ENCODE measurements at places on chromosomes 4 and X. TPM values are rescaled to one million over a fixed set of nuclear protein-coding genes. Genes with fewer than 3 reads are reported as not detected.

GRCh38 chr4:107472265-107472948 is 247.6 kb downstream of the PAPSS1 start:
- peak; percentile 65 for DNase-seq

GRCh38 chr4:41061482-41062185 is 152.7 kb downstream of the APBB2 start:
- DNase-seq = no peak

DNA sequence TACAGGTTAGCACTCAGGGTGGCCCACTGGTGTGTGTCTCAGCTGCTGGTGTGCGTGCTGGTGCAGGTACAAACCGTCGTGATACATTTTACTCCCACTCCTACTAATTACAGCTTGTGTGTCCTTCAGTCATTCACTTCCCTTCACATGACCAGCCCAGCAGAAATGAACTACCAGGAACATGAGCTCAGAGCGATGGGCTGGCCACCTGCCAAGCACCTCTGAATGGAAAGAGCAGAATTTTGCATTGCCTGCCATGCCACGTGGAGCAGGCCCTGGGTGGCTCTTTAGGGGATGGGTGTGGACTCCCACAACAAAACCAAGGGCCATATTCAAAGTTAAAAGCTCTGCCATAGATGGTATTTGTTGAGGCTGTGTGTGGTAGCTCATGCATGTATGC is 58.9 kb upstream of the PGM2 start:
- peak; percentile 90 for DNase-seq

GRCh38 chr4:17595471-17596005 is 18.5 kb downstream of the LAP3 start:
- no peak for DNase-seq

DNA sequence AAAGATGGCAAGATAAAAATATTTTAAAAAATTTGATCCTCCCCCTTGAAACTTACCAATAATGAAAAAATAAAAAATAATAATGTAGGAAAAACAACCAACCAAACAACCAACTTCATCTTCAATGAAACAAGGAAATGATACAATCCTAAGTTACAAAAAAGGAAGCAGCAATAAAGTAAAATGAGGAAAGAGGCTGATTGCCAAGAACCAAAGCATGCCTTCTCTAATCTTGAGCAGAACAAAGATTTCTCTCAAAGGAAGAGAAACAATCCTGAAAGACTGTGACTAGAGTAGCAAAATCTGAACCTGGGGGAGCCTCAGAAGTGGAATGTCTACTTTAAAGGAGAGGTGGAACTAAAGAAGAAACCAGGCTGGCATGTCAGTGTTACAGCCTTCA is 10.9 kb upstream of the WDFY3 start:
- no peak for DNase-seq

GRCh38 chr4:166989886-166990285 is 244.4 kb downstream of the SPOCK3 start:
- peak; percentile 69 for DNase-seq

DNA sequence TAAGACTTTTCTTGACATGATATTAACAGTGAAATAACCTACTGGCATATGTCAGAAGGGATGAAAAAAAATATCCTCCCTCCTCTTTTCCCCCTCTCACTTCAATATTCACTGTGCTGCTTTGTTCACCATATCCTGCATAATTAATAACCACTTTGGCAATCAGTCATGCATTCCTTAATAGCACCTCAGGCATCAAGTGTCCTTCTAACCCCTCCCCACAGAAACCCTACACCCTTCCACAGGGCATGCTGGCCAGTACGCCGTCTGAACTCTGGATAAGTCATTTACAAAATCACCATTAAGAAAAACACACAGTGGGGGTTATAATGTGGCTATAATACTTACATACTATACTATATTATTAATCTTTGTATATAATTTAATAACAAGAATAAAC is 165.9 kb downstream of the PDGFC start:
- peak; percentile 74 for DNase-seq

DNA sequence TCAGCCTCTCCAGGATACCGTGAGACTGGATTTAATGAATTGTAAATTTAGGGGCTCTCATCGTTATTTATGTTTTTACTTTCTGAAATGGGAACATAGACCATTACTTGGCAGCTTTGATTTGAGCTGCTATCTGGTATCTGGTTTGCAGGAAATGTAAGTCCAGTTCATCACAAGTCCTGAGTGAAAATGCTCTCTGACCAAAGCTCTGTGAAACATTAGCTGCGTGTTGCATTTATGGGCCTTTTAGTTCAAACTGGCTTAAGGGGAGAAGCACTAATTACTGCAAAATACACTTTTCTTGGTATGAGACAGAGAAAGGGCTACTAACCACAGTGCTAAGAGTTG is 420 bp downstream of the CC2D2A start:
- no peak for DNase-seq

GRCh38 chr4:78379040-78379439 is 172.5 kb upstream of the ANXA3 start:
- DNase-seq = peak; percentile 68

GRCh38 chrX:1442724-1443367 is 9.9 kb downstream of the ASMTL start:
- DNase-seq = no peak

GRCh38 chrX:41881166-41881565 is 42.2 kb downstream of the CASK start:
- no peak for DNase-seq

GRCh38 chr4:137648531-137648930 is 116.2 kb upstream of the PCDH18 start:
- no peak for DNase-seq

GRCh38 chr4:22129454-22130029 is 181.0 kb upstream of the KCNIP4 start:
- DNase-seq = peak; percentile 54

- DNase-seq = no peak
Observed at GRCh38 chr4:38360201-38360600, 303.8 kb upstream of the KLF3 start.

GRCh38 chr4:78119698-78120097 is 62.6 kb downstream of the FRAS1 start:
- peak; percentile 22 for DNase-seq

DNA sequence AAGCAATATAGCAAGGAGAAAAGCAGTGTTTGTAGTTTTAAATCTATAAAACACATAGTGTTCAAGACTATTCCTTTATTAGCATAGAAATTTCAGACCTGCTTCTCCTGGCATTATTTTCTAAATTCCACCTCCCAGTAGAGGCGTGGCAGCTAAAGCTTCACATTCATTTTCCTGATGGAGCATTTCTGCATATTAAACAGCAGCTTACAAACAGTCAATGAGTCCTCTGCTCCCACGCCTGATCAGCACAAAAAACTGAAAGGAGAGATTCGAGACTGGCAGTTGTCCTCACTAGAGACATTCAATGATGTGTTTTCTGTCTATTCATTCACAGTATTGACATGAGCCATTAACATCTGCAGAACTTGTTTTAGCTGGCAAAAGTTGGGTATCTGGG is 61.4 kb downstream of the SHISA3 start:
- no peak for DNase-seq

DNA sequence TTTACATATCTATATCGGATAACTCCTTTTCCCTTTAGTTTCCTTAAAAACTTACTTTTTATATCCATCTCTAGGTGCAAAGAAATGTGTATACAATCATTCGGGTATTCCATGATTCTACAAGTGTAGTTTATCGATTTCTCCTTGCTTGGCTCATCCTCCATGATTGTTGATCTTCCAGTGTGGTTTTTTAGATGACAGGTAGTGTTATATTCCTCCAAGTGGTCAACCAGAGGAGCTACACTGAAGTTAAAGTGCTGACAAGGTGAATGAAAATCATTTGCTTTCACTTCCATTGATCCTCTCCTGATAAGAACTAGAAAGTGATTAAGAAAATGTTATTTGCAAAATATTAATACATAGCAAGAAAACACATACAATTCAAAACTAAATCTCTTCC is 38.5 kb downstream of the TMEM156 start:
- no peak for DNase-seq

- DNase-seq = no peak
Observed at GRCh38 chr4:112184438-112184837, 39.2 kb downstream of the FAM241A start.

DNA sequence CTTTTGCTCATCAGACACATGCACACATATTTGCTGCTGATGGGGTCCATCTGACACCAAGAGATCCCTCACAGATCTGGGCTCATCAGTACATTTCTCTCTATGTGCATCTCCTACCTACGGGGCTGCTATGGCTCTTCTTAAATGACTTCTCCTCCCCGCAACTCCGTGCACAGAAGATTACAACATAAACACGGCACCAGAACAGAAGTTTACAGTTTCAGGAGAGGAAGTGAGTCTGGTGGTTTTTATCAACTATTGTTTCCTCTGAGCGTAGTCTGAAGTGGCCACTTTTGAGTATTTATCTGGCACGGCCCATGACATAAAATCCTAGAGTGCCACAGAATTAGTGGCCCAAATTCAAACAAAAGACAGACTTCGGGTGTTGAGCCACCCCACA is 263.8 kb downstream of the PRDM5 start:
- DNase-seq = no peak

DNA sequence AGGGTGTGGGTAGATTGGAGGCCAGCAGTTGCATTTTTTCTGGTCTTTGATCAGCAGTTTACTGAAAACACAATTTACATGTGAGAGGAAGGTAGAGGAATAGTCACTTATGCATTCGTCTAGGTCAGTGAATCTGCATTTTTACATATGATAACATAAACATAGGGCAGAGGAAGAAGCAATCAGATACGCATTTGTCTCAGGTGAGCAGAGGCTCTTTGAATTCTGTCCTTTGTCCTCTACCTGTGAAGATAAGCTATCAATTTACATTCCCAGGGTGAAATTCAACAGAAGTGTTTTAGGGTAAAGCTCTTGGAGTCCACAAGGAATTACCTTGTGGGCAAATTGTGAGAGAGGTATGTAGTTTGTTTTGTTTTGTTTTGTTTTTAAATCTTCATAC is 306.5 kb downstream of the MAGEB5 start:
- DNase-seq = no peak

DNA sequence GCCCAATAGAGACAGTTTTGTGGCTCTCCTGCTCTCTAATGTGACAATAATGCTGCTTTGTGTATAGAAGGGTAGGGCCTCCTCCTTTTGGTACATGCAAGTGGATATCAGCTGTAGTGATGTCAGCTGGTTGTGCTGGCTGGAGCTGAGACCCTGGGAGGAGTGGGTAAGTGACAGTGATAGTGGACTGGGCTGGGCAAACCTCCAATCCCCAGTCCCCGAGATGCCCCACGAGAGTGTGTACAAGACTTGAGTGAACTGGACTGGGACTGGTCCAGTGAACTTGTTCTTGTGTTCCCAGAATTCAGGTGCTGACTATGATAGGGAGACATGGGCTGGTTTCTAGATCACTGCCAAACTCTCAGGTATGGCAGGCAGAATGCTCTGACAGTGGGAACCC is 583.6 kb upstream of the PCDH10 start:
- no peak for DNase-seq

- DNase-seq = no peak
Observed at GRCh38 chr4:5810770-5811430, 82.0 kb downstream of the CRMP1 start.

- no peak for DNase-seq
Observed at GRCh38 chrX:118660085-118660484, 67.3 kb upstream of the IL13RA1 start.

DNA sequence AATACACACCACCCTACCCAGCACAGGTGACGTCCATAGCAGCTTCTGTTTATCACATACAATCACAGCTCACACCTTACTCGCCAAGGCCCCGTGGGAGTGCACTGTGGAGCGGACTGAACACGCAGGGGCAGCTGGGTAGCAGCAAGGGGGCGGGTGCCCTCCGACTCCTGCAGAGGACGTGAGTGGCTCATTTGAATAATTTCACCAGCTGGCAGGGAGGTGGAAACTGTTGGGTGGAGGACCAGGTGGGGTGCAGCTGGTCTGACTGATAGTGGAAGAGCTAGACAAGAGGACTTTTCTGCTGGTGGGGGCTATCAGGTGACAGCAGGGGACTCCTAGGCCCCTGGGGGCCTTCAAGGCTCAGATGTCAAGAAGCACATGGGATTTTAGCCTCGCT is 16.3 kb downstream of the MAN2B2 start:
- DNase-seq = no peak

DNA sequence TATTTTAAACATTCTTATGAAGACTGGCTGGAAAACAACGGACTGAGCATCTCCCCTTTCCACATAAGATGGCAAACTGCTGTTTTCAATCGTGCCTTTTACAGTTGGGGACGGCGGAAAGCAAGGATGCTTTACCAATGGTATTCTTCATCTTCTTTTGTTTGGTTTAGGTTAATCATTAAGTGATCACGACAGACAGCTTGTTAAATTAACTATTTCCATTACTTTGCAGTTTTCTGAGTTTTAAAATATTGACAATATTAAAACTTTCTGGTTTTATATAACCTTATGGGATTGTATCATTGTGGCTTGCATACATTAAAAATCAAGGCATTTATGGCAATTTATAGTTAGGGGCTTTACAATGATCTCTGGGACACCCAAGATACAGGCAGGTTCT is 3.8 kb downstream of the MBTPS2 start:
- no peak for DNase-seq

DNA sequence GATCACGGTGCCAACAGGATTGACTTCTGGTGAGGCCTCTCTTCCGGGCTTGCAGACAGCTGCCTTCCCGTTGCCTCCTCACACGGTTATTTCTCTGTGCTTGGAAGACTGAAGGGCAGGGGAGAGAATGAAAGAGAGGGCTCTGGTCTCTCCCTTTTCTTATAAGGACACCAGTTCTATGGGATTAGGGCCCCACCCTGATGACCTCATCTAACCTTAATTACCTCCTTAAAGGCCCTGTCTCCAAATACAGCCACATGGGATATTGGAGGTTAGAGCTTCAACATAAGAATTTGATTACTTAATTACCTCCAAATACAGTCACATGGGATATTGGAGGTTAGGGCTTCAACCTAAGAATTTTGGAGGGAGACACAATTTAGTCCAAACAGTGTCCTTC is 46.5 kb downstream of the EVC start:
- DNase-seq = no peak

DNA sequence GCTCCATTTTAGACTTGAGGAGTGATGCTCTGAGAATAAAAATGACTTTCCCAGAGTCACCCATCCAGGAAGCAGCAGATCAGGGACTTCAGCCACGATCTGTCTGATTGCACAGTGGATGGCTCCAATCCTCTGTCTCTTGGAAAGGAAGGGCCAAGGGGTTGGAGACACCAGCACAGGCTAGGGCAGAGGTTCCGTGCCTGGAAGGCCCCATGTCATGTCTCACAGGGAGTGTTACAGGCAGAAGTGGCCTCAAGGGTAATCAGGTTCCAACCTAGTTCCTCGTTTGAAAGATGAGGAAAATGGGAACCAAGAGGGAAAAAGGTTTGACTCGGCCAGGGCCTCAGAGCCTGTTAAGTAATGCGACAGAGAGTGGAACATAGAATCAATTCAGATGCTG is 160.0 kb downstream of the EFNB1 start:
- DNase-seq = no peak

DACH2 gene
- total RNA-seq = 0.26 TPM

USP51 gene
- 0.13 TPM for total RNA-seq

ATP6AP2 gene
- 99.8 TPM for total RNA-seq

EMCN gene
- total RNA-seq = not detected

PDE6B gene
- 0.64 TPM for total RNA-seq

QRFPR gene
- not detected for total RNA-seq

CDS1 gene
- 28.2 TPM for total RNA-seq

TDO2 gene
- not detected for total RNA-seq

CTAG1A gene
- not detected for total RNA-seq

DLG3 gene
- 21.1 TPM for total RNA-seq

IL2 gene
- not detected for total RNA-seq

BGN gene
- total RNA-seq = not detected

RS1 gene
- total RNA-seq = not detected

STBD1 gene
- total RNA-seq = 10.0 TPM

AADAT gene
- 0.64 TPM for total RNA-seq

Data from bronchial epithelial cell (primary cell).